ENCODE measurements at places on chromosomes 4 and X.

GRCh38 chr4:168784786-168785461 is 225.1 kb downstream of the CBR4 start:
- DNase-seq = no peak

DNA sequence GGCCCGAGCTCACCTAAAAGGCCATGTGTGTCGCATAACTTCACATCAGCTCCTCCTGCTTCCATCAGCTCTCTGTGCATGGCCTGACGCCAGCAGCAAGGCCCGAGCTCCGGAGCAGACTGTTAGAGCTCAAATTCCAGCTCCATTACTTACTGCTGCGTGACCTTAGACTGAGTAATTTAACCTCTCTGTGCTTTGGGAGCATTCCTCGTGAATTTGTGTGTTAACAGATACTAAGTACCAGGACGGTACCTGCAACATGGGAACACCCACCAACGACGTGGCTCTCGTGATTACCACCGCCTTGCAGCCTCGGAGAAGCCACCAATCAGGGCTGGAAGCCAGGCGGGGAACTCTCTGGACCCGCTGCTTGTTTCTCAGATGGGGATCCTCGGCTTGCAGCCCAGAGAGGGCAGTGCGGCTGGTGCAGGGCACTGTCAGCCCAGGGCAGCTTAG is 12.9 kb downstream of the LETM1 start:
- no peak for DNase-seq

DNA sequence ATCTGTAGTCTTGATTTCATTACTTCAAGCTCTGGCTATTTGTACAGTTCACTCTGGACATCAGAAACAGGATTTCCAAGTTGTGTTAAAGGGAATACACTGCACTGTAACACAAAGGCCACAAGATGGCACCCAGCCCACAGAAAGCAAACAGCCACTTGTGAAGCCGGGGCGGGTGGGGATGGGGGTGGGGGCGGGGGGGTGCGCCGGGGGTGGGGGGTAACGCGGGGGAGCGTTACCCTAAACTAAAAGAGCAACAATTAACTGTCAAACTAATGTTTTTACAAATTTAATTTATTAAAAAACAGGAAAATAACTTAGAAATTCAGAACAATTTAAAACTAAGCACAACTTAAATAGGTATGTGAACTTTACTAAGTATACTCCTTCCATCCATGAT is 27.3 kb downstream of the PRDX4 start:
- peak; percentile 4 for DNase-seq

DNA sequence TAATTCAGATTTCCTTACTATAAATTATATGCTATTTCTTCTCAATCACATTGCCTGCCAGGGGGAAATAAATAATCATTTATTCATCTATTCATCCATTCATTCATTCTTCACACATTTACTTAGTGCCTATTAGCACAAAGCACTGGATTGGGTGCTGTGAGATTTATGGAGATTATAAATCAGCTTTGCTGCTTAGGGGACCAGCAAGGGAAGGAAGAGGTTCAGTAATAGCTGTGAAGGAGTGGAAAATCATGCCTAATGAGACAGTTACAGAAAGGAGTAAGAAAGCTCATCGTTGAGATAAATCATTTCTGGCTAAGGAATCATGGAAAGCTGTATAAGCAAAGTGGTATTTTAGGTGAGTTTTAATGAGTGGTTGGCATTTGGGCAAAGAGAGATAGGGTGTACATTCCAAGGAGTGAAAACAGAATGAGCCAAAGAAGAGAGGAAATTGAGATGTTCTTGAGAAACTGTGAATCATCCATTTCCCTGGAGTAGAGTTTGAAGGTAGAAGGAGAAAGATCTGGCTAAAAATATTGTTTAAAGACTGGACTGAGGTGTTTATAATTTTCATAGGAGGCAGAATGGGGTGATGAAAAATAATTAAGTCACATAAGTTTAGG is 9.6 kb downstream of the ARSJ start:
- no peak for DNase-seq

All from activated T-helper 1 cell treated with anti-CD3 and anti-CD28 coated beads, Interleukin-12 subunit alpha, Interleukin-12 subunit beta, Interleukin-2, Interleukin-4 antibody, amounts not matched to agents 30 ng/mL and 10 ng/mL and 1 ng/mL, durations not matched to agents 14 hours and 24 hours and 36 hours (primary cell).